Renal cortical epithelial cell (primary cell): ENCODE measurements at places on chromosomes 7 and 10.

GRCh38 chr10:55141892-55142291, 340.9 kb upstream of the PCDH15 start:
- DNase-seq = no peak

DNA sequence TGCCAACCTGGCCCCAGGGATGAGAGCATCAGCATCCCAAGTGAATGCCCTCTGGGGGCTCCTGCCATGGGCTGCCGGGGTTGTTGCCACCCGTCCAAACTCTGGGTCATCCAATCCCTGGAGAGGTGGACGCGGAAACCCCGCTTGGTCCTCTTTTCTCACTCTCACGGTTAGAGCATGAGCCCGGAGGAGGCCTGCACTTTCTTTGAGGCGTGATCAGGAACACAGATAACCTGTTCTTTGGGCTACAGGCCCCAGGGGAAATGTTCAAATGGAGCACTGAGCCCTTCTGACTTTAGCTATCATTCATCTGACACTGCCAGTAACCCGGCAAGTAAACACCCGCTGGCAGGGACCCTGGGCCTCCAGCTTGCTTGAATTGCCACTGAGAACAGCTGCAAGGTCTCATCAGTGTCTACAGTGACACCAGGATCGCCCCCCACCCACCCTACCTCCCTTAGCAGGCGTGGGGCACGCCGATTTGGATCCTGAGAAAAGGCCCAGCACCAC, 29.4 kb upstream of the SLF2 start:
- DNase-seq = no peak

- peak; percentile 4 for DNase-seq
These were observed 61.9 kb downstream of the CCDC6 start for GRCh38 chr10:59844436-59844835.

DNA sequence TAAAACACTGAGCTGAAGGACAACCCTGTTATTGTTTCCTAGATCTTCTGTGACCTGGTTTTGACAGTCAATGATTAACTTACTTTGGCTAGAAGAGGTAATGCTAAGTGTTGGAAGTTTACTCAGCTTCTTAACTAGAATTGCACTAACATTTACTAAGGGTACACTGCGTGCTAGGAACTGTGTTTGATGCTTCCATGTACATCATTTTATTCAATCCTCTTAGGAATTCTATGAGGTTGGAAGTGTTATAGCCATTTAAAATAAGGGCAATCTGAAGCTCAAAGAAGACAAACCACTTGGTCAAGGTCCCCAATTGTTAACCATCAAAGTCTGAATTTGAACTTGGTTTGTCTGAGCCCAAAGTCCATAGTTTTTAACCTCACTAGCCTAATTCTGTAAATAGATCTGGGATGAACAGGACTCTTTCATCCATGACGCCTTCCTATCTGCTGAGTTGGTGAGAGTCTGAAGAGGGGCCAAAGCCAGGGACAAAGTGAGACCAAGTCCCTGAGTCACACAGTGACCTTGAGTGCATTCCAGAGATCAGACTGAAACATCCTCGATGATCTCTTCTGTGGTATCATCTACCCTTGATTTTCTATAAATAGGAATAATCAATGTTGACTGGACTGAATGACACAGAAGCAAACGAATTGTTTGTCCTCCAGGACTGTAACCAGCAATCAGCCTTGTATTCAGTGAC, 29.2 kb upstream of the ZNRF2 start:
- DNase-seq = peak; percentile 93

- no peak for DNase-seq
These were observed 492 bp upstream of the VCL start for GRCh38 chr10:73997461-73997786.

- DNase-seq = no peak
These were observed 458.2 kb upstream of the NPVF start for GRCh38 chr7:25686493-25686892.

GRCh38 chr10:96671211-96671890, 49.0 kb downstream of the PIK3AP1 start:
- no peak for DNase-seq

GRCh38 chr7:128860158-128861073, 2.2 kb upstream of the ATP6V1F start:
- DNase-seq = no peak

DNA sequence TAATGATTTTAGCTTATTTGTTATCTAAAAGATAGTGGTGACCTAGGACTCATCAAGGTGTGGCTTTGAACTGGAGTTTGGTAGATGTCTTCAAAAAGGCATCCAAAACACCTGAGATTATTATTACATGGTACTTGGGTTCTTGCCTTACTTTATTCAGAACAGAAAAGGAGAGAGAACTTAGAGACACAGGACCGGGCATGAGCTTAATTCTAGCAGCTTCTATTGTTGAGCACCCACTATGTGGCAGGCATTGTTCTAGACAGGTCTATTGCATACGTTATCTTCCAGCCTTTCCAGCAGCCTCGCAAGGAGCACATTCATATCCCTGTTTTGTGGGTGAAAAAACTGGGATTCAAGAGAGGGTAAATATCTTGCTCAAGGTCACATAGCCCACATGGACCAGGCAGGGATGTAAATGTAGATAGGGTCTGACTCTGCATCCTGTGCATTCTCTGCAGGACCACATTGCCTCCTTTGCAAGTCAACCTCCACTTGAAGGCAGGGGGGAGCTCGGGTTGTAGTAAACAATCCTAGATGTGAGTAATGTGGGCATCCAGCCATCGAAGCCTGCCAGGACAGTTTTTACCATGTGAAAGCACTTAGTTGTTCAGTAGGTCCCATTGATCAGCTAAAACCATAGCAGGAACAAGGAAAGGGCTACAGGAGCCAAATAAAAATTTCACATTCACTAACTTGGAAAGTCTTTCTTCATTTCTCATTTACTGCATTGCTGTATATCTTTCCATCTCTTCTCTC, 551.4 kb downstream of the LRMDA start:
- DNase-seq = no peak

GRCh38 chr10:81096558-81096957, 558.9 kb downstream of the SH2D4B start:
- DNase-seq = no peak

GRCh38 chr7:27739301-27739908, 557 bp upstream of the TAX1BP1 start:
- peak; percentile 20 for DNase-seq

GRCh38 chr10:509361-510102, 179.9 kb downstream of the DIP2C start:
- DNase-seq = no peak

DNA sequence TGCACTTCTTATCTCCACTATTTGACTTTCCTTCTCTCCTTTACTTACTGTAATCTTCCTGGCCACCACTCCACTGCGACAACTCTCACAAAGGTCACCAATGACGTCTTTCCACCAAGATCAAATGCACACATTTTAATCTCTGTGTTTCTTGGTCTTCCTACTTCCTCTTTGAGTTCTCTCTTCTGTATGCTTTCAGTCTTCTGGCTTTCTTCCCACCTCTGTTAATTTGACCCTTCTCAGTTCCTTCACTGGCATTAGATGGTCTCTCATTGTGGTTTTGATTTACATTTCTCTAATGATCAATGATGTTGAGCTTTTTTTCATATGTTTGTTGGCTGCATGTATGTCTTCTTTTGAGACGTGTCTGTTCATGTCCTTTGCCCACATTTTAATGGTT, 31.9 kb downstream of the FAM107B start:
- no peak for DNase-seq

DNA sequence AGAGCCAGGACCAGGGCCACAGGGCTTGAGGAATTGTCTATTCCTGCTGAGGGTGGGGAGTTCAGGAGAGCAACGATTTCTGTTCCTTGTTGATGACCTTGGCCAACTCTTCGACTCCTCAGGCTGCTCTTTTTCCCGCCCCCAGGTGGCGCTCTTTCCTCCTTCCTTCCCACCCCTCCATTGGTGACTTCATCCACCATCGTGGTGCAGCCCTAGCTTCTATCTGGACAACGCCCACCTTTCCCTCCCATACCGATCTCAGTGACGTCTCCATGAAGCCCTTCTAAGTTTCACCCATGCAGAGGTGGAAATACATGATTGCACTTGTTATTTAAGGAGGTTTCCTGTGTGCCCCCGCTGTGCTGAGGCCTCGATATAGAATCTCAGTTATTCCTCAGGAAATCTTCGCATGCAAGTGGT, 22.1 kb upstream of the CARD11 start:
- DNase-seq = no peak

DNA sequence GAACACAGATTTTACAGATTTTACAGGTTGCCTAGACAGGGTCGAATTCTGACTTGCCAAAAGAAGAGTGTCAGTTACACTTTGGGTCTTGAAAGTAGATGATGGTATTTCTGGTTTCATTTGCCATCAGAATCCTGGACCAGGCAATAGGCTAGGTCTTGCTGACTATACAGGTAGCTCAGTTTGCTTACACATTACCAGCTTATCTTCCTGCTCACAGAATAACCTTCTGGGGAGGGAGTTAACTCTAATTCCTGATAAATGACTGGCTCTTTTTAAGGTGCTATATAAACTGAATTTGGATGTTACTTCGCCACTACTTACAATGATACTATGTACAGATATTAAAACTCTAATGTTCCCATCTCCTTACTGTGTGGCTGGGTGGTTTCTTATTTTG, 39.8 kb downstream of the GBF1 start:
- no peak for DNase-seq

- no peak for DNase-seq
These were observed 156.6 kb downstream of the PRKAG2 start for GRCh38 chr7:151720280-151720679.

GRCh38 chr10:102450374-102451104, 804 bp downstream of the C10orf95 start:
- no peak for DNase-seq

DNA sequence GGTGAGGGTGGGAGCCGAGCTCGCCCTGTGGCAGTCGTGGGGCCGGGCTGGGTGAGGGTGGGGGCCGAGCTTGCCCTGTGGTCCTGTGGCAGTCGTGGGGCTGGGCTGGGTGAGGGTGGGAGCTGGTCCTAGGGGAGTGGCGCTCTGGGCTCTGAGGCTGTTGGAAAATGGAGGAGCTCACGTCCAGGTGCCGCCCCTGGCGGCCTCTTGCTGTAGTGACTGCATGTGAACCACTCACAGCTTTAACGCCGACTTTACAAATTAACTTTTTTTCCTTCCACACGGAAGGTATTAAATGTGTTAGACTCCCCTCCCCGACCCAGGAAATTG, 312.6 kb downstream of the WDR37 start:
- DNase-seq = peak; percentile 1

GRCh38 chr7:16091701-16092310, 329.5 kb downstream of the CRPPA start:
- DNase-seq = peak; percentile 26
